ENCODE measurements at places on chromosomes 7 and 10. TPM values are rescaled to one million over a fixed set of nuclear protein-coding genes. Genes with fewer than 3 reads are reported as not detected.

The FFAR4 gene
- not detected for total RNA-seq

- H3K27me3 ChIP-seq, result no peaks in the 10 kb centered on the region
- H3K27ac ChIP-seq, result peak overlapping the region; percentile 49
- peaks cover 2% of the 10 kb centered on the region for H3K36me3 ChIP-seq
- DNase-seq, result peak; percentile 87
- no peak overlapping the region for H3K4me3 ChIP-seq
Observed at GRCh38 chr10:17649836-17650235, 5.9 kb downstream of the STAM start.

- no peak overlapping the region for H3K27ac ChIP-seq
- no peaks in the 10 kb centered on the region for H3K4me1 ChIP-seq
- H3K4me3 ChIP-seq, result no peak overlapping the region
Observed at GRCh38 chr7:51220226-51220625, 96.4 kb downstream of the COBL start.

- no peak overlapping the region for H3K27ac ChIP-seq
- H3K4me1 ChIP-seq, result no peaks in the 10 kb centered on the region
- H3K4me3 ChIP-seq, result no peak overlapping the region
- 0 out of 2 replicates have a peak, but pooled peaks cover 1% of the 10 kb centered on the region for H3K36me3 ChIP-seq
- no peaks in the 10 kb centered on the region for H3K27me3 ChIP-seq
- no peak for DNase-seq
Observed at GRCh38 chr7:96670338-96671289, 39.0 kb downstream of the SEM1 start.

- no peaks in the 10 kb centered on the region for H3K36me3 ChIP-seq
- no peak for DNase-seq
- H3K4me3 ChIP-seq, result peak overlapping the region; percentile 99
Observed at GRCh38 chr10:79068203-79068561, 584 bp upstream of the ZMIZ1 start.

The HNRNPA2B1 gene
- total RNA-seq, result 49.3 TPM

The C7orf33 gene
- total RNA-seq, result not detected

GRCh38 chr10:43461950-43462349 is 25.0 kb downstream of the ZNF487 start:
- no peaks in the 10 kb centered on the region for H3K4me1 ChIP-seq
- DNase-seq, result peak; percentile 85

DNA sequence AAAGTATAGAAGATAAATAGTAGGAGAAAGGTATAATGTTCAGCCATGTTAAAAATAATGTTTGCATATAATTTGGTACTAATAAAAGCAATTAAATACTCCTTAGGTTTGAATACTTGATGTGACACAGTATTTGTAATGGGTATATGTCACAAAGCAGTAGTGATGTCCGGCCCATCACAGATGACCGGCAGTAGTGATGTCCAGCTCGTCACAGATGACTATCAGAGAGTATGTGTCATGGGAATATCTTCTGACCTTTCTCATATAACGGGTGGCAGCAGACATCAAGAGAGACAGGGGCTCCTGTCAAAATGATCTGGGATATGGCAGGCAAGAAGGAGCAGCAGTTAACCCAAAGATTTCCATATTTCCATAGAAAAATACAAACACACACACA is 477.4 kb upstream of the KLF6 start:
- H3K4me3 ChIP-seq, result no peak overlapping the region
- DNase-seq, result no peak
- H3K27ac ChIP-seq, result no peak overlapping the region
- H3K27me3 ChIP-seq, result no peaks in the 10 kb centered on the region
- H3K4me1 ChIP-seq, result peaks cover 15% of the 10 kb centered on the region

The TDRD1 gene
- not detected for total RNA-seq

The GDF2 gene
- not detected for total RNA-seq
